ENCODE measurements at places on chromosomes 12 and 14. TPM values are rescaled to one million over a fixed set of nuclear protein-coding genes. Genes with fewer than 3 reads are reported as not detected.
A peak's percentile ranks its signal among the peaks of the same experiment; 100 is the strongest.

DNA sequence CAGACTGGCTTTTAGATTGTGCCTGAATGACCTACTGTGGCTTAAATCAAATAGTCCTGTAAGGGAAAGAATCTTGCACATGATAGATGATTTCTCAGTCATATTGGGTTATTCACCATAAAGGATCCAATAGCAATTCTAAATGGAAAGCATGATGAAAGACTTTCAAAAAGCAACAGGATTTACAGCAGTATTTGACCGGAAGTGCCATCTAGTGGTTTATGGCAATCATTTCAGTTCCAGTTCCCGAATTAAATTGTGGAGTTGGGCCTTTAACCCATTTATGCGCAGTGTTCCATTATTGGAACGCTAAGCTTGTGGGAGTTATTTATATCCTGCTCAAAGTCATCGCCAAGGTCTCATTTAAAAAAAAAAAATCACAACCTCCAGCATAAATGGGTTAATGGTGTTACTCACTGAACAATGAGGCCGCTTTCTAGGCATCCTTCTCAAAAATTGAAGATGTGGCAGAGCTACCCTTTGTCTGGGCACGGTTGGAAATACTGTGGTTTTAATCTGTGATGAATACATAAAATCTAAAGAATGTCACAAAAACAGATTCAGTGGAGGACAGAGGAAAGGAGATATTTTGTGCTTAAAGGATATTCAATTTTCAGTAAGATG is 60.8 kb upstream of the REP15 start:
- no peaks in the 10 kb centered on the region for H3K36me3 ChIP-seq

DNA sequence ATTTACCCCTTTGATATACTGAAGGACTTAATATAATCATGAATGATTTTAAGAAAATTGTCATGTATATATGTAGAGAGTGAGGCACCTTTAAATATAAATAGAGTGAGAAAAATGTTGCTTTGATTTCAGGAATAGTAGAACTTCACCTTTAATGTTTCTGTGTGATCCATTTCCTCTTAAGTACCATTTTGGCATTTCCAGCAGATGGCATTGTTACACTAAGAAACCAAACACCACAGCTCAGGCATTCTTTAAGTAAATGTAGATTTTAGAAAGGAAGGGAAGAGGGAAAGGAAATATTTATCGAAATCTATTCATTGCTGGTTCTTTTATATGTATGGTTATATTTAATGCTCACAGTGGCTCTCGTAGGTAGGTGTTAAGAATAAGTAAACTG is 556.7 kb upstream of the FBXO33 start:
- DNase-seq, result no peak
- no peak overlapping the region for H3K4me3 ChIP-seq
- no peaks in the 10 kb centered on the region for H3K4me1 ChIP-seq
- H3K27me3 ChIP-seq, result no peaks in the 10 kb centered on the region

DNA sequence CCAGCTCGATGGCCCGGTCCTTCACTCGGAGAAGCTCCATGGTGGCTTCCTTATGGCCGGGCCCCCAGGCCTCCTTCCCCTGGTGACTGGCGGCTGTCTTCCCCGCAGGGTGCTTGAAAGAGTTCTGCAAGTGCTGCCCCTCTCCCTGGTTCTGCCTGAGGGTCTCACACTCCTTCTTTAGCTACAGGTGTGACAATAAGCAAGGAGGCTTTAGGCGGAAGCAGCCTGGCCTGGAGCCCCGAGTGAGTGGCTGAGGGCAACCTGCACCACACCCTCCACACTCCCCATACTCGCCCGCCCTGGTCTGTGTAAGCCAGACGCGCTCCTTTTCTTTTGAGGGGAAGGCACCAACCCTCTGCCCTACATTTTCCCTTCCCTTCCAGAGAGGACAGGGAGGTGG is 62.5 kb upstream of the GPR68 start:
- H3K4me1 ChIP-seq, result peaks cover 50% of the 10 kb centered on the region
- DNase-seq, result no peak
- no peaks in the 10 kb centered on the region for H3K27me3 ChIP-seq
- peak overlapping the region; percentile 9 for H3K27ac ChIP-seq

- H3K27me3 ChIP-seq, result no peaks in the 10 kb centered on the region
- H3K4me1 ChIP-seq, result no peaks in the 10 kb centered on the region
- DNase-seq, result no peak
- H3K27ac ChIP-seq, result no peak overlapping the region
- H3K36me3 ChIP-seq, result no peaks in the 10 kb centered on the region
Observed at GRCh38 chr12:18284386-18284785, 23.1 kb downstream of the PIK3C2G start.

GRCh38 chr14:104592785-104593184 is 11.8 kb downstream of the TMEM179 start:
- no peak for DNase-seq
- H3K27ac ChIP-seq, result no peak overlapping the region
- H3K4me1 ChIP-seq, result no peaks in the 10 kb centered on the region
- H3K27me3 ChIP-seq, result peaks cover 61% of the 10 kb centered on the region

DNA sequence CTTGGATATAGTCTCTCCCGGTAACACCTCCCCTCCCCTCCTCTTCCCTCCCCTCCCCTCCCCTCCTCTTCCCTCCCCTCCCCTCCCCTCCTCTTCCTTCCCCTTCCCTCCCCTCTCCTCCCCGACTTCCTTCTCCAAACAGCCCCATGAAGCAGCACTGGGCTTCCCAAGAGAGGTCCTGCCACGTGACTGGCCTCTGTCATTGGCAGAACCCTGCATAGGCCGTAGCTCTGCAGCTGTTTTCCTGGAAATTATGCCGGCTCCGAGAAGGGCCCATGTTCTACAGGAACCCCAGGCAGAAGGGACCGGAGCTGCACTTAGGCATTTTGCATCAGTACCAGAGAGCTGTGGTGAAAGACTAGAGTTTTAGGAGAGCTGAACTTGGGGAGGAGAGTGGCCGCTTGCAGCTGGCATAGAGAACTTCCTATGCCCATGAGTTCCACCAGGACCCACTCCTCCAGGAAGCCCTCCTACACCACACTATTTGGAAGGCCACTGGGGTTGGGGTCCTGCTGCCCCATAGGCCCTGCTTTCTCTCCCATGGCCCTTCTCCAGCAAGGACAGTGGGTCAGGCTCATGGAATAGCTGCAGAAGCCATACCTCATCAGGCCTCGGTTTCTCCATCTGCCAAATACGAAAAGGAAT is 5.1 kb upstream of the TNFAIP2 start:
- H3K36me3 ChIP-seq, result no peaks in the 10 kb centered on the region
- H3K4me1 ChIP-seq, result peaks cover 14% of the 10 kb centered on the region
- DNase-seq, result no peak
- H3K4me3 ChIP-seq, result no peak overlapping the region
- H3K27me3 ChIP-seq, result peaks cover 37% of the 10 kb centered on the region

DNA sequence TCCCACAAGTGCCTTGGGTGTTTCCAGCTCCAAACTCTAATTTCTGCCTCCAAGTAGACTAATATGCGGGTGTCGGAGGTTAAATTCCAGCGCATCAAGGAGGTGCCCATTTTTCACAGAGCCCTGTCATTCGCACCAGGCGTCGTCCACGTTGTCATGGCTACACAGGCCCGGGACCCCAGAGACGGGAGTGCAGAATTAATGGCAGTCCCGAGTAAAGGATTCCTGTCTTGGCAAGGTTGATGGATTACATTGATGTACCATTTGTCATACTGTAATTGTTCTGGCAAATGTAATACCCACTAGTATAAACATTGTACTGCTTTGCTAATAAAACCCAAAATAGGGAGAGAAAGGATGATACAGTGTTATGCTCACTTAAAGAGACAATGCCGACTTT is 222.9 kb upstream of the MYL2 start:
- H3K4me1 ChIP-seq, result no peaks in the 10 kb centered on the region
- H3K36me3 ChIP-seq, result no peaks in the 10 kb centered on the region
- no peaks in the 10 kb centered on the region for H3K27me3 ChIP-seq
- H3K27ac ChIP-seq, result no peak overlapping the region

DNA sequence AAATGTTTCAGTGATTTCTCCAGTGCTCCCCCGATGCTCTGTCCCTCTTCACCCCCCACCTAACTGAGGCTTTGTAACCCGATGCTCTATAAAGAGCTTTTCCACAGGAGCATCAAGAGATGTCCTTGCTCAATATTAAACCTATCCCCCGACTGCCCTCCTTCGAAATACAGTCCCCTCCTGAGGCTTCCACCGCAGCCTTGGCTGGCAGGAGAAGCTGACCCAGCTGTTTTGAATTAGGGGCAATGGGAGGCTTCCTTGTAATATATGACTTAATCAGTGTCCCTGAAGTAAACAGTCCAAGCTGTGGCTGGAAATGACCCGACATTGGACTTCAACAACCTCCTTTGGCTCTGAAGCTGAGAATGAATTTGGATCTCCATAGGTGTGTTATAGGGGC is 62.4 kb downstream of the TMEM30B start:
- no peak overlapping the region for H3K27ac ChIP-seq
- H3K36me3 ChIP-seq, result no peaks in the 10 kb centered on the region
- no peaks in the 10 kb centered on the region for H3K4me1 ChIP-seq

DNA sequence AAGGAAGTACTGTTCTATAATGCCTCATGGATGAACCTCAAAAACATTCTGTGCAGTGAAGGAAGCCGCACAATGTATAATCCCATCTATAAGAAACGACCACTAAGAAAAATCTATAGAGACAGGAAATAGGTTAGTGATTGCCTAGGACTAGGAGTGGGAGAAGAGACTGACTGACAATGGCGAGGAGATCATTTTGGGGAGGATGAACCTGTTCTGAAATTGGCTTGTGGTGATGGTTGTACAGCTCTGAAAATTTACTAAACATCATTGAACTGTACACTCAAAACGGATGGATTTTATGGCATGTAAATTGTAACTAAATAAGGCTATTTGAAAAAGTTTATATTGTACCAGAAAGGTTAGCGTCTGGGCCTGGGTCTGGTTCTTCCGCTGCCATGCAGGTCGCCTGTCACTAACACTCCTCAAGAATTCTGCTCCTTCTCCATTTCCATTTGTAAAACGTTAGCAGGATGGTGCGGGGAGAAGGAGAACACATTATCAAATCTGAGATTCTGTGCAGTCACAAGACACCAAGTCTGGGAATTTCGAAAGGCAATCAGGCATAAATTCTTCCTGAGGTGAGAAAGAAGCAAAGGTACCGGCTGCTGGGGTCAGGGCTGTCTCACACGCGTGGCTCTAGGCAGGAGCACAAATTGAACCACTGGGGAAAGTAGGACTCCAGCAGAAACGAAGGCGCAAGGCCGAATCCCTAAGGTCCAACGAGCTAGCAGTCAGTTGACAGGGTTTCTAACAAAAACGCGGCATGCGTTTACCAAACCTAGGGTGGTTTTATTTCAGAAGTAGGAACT is 845 bp upstream of the COCH start:
- H3K4me1 ChIP-seq, result peaks cover 17% of the 10 kb centered on the region
- no peak overlapping the region for H3K27ac ChIP-seq
- H3K36me3 ChIP-seq, result no peaks in the 10 kb centered on the region
- peaks cover 41% of the 10 kb centered on the region for H3K27me3 ChIP-seq
- H3K4me3 ChIP-seq, result peak overlapping the region; percentile 69

DNA sequence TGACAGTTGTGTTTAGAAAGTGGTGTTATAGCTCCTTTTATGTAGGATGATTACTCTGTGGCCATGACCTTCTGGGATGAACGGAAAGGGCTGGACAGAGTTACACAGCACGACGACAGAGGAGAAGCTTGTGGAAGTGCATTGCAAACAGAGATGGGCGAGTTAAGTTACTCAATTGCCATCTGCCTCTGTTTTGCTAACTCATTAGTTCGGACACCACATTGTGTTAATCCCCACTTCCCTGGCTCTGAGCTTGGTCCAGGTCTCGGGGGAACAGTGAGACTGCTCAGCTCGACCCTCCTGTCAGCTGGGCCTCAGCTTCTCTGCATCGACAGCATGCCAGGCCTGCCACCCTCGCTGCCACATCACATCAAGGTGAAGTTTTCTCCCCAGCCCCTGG is 408.0 kb downstream of the ZFP36L1 start:
- no peaks in the 10 kb centered on the region for H3K27me3 ChIP-seq
- no peak overlapping the region for H3K4me3 ChIP-seq
- no peak overlapping the region for H3K27ac ChIP-seq
- H3K4me1 ChIP-seq, result peaks cover 18% of the 10 kb centered on the region
- DNase-seq, result no peak

GRCh38 chr14:104107611-104108569 is 22.4 kb downstream of the ASPG start:
- no peaks in the 10 kb centered on the region for H3K36me3 ChIP-seq
- H3K27me3 ChIP-seq, result no peaks in the 10 kb centered on the region
- no peaks in the 10 kb centered on the region for H3K4me1 ChIP-seq
- DNase-seq, result no peak
- H3K4me3 ChIP-seq, result no peak overlapping the region
- H3K27ac ChIP-seq, result no peak overlapping the region

- H3K4me1 ChIP-seq, result no peaks in the 10 kb centered on the region
- DNase-seq, result no peak
- no peak overlapping the region for H3K27ac ChIP-seq
- no peaks in the 10 kb centered on the region for H3K36me3 ChIP-seq
- no peak overlapping the region for H3K4me3 ChIP-seq
- H3K27me3 ChIP-seq, result no peaks in the 10 kb centered on the region
Observed at GRCh38 chr14:33120341-33120740, 181.7 kb downstream of the NPAS3 start.

GRCh38 chr12:130762319-130762675 is 46.2 kb upstream of the RIMBP2 start:
- no peak overlapping the region for H3K27ac ChIP-seq
- no peaks in the 10 kb centered on the region for H3K36me3 ChIP-seq
- no peaks in the 10 kb centered on the region for H3K27me3 ChIP-seq
- DNase-seq, result no peak
- no peaks in the 10 kb centered on the region for H3K4me1 ChIP-seq
- no peak overlapping the region for H3K4me3 ChIP-seq

DNA sequence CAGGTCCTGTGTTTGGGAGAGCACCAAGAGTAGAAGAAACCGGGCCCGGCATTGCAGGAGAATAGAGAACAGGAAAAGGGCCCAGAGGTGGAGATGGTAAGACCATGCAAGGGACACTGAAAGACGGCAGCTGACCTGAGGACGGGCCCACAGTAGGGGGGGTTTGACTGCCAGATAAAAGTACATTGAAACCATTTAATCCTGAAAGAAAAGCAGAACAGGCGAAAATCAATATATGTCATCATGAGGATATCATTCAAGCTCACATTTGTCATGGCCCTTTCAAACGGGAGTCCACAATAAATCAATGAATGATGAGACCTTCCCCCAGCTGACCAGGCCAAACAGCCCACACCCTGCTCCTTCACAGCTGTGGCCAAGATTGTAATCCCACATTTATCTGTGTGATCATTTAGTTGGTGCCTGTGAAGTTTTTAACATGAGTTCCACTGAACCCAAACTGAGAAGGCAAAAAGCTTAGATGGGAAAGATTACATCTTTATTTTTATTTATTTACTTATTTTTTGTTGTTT is 39.5 kb downstream of the E2F7 start:
- H3K27ac ChIP-seq, result no peak overlapping the region
- DNase-seq, result no peak
- no peaks in the 10 kb centered on the region for H3K4me1 ChIP-seq
- no peaks in the 10 kb centered on the region for H3K36me3 ChIP-seq
- H3K4me3 ChIP-seq, result no peak overlapping the region

FLRT2 gene
- 0.03 TPM for total RNA-seq

CD4 gene
- total RNA-seq, result 126 TPM

CLEC4D gene
- total RNA-seq, result not detected

KRT75 gene
- total RNA-seq, result not detected

TMEM30B gene
- 2.3 TPM for total RNA-seq

RFX4 gene
- not detected for total RNA-seq

All from T-cell (primary cell).